Spleen (tissue), 13 donors: ENCODE measurements at places on chromosomes 16 and 17.

DNA sequence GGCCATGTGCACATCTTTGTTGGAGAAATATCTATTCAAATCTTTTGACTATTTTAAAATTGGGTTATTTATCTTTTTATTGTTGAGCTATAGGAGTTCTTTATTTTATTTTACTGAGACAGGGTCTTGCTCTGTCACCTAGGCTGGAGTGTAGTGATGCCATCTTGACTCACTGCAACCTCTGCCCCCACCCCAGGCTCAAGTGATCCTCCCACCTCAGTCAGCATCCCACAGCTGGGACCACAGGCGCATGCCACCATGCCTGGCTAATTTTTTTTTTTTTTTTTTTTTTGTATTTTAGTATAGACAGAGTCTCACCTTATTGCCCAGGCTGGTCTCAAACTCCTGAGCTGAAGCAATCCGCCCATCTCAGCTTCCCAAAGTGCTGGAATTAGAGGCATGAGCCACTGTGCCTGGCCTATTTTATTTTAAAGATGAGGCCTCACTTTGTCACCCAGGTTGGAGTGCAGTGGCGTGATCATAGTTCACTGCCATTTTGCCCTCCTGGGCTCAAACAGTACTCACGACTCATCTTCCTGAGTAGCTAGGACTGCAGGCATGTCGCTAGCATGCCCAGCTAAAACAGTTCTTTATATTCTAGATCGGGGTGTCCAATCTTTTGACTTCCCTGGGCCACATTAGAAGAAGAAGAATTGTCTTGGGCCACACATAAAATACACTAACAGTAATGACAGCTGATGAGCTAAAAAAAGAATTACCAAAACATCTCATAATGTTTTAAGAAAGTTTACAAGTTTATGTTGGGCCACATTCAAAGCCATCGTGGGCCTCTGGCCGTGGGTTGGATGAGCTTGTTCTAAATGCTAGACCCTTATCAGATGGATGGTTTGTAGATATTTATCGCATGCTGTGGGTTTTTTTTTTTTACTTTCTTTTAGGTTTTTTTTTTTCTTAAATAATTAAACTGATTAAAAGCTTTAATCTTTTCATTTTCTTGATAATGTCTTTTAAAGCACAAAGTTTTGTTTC, 13.7 kb downstream of the TENT4B start:
- no peak overlapping the region for H3K4me3 ChIP-seq
- no peaks in the 10 kb centered on the region for H3K36me3 ChIP-seq
- no peak overlapping the region for H3K27ac ChIP-seq
- H3K27me3 ChIP-seq = no peaks in the 10 kb centered on the region
- H3K4me1 ChIP-seq = peaks cover 50% of the 10 kb centered on the region
- DNase-seq = no peak

GRCh38 chr17:8031261-8031661, 7.6 kb upstream of the ALOX15B start:
- H3K4me1 ChIP-seq = no peaks in the 10 kb centered on the region
- H3K4me3 ChIP-seq = no peak overlapping the region
- DNase-seq = no peak

- no peak for DNase-seq
- H3K36me3 ChIP-seq = no peaks in the 10 kb centered on the region
- H3K4me3 ChIP-seq = no peak overlapping the region
- no peaks in the 10 kb centered on the region for H3K4me1 ChIP-seq
- no peak overlapping the region for H3K27ac ChIP-seq
Observed at GRCh38 chr17:73358668-73359067, 46.9 kb upstream of the CDC42EP4 start.

GRCh38 chr16:64392456-64392855, 729.4 kb downstream of the CDH11 start:
- H3K27me3 ChIP-seq = no peaks in the 10 kb centered on the region
- no peak for DNase-seq
- no peak overlapping the region for H3K4me3 ChIP-seq
- no peak overlapping the region for H3K27ac ChIP-seq
- H3K4me1 ChIP-seq = no peaks in the 10 kb centered on the region

GRCh38 chr16:27993587-27993986, 69.9 kb downstream of the GSG1L start:
- no peak overlapping the region for H3K27ac ChIP-seq
- no peak overlapping the region for H3K4me3 ChIP-seq
- no peaks in the 10 kb centered on the region for H3K36me3 ChIP-seq
- no peaks in the 10 kb centered on the region for H3K4me1 ChIP-seq
- peak; percentile 3 for DNase-seq
- H3K27me3 ChIP-seq = no peaks in the 10 kb centered on the region

GRCh38 chr16:70480127-70481105, 26.0 kb downstream of the FCSK start:
- H3K4me1 ChIP-seq = peaks cover 19% of the 10 kb centered on the region
- H3K36me3 ChIP-seq = no peaks in the 10 kb centered on the region
- H3K27me3 ChIP-seq = no peaks in the 10 kb centered on the region
- no peak for DNase-seq

- DNase-seq = no peak
- peaks cover 39% of the 10 kb centered on the region for H3K36me3 ChIP-seq
- no peaks in the 10 kb centered on the region for H3K4me1 ChIP-seq
- H3K27ac ChIP-seq = no peak overlapping the region
- no peaks in the 10 kb centered on the region for H3K27me3 ChIP-seq
- no peak overlapping the region for H3K4me3 ChIP-seq
Observed at GRCh38 chr16:64952177-64952576, 169.7 kb downstream of the CDH11 start.
